ENCODE measurements at places on chromosomes 1 and 21.

- DNase-seq, result no peak
Measured at GRCh38 chr1:30200161-30200560, 523.2 kb downstream of the MATN1 start.

DNA sequence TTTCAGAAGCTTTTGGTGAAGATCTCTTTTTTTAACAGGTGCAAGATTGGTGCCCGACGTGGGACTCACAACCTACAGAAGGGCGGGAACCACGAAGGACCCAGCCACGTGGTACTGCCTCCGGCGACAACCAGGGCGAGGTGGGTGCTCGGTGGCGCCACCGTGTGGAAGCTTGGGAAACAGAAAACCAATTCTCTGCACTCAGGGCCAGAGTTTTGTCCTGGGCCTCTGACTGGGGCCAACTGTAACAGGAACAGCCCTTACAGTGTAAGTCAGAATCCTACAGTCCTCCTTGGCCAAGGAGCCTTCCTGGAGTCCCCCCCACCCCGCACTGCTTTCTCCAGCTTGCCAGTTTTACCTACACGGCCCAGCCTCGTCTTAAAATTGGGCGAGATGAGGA is 11.6 kb upstream of the S100A7A start:
- no peak for DNase-seq

DNA sequence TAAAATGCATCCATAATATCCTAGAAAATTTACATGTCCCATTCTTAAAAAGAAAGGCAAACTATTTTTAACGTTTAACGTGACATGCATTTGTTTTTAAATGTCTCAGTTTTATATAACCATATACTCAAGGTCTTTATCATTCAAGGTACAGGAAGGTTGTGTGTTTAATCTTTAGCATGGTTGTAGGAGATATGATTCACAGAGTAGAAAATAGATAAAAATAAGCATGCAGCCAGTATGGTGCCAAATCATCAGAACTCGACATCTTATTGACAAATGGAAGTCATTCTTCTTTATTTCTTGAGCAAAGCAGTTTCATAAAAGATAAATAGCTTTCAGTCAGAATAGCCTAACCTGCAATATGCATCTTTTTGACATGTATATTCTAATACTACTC is 51.0 kb downstream of the SAMSN1 start:
- DNase-seq, result no peak

- no peak for DNase-seq
Measured at GRCh38 chr1:186483561-186483960, 22.6 kb upstream of the PDC start.

DNA sequence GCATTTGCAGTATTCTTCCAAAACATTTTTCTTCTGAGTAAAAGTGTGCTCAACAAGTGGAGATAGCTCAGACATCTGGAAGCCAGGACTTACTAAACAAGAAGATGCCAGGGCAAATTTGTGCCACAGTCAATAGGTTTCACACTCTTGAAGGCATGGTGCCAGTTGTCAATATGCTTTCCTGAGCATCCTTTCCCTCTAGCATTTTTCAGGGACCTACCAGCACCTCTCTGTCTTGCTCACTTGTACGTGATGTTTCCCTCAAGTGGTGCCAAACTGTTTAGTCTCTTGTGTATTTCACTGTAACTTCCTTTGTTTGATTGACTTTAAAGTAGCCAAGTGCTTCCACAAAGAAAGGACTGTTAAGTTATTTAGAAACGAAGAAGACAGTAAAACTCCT is 194.0 kb upstream of the SGIP1 start:
- no peak for DNase-seq

DNA sequence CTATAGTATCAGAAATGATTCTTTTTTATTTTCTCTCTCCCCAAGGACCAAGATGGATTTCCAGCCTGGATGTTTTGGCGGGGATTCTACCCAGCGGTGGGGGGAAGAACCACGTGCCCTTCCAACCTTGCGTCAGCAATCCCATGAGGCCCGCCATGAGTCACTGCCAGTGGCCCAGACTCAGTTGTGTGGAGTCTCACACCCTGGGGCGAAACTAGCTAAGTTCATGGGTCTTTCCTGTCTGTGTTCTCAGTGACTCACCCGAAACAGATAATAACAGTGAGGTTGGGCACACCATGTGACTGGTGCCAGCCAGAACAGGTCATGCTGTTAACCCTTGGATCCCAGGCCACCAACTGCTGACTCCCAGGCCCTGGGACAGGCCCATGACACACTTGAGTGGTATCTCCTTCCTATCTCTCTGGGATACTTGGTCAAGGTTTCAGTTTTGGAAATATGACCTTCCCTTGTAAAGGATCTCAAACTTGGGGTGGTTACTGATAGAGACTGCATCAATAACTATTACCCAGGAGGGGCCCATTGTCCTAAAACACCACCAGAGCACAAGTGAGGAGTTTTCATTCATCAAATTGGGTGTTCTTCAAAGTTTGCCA is 98.0 kb upstream of the DUSP10 start:
- no peak for DNase-seq

DNA sequence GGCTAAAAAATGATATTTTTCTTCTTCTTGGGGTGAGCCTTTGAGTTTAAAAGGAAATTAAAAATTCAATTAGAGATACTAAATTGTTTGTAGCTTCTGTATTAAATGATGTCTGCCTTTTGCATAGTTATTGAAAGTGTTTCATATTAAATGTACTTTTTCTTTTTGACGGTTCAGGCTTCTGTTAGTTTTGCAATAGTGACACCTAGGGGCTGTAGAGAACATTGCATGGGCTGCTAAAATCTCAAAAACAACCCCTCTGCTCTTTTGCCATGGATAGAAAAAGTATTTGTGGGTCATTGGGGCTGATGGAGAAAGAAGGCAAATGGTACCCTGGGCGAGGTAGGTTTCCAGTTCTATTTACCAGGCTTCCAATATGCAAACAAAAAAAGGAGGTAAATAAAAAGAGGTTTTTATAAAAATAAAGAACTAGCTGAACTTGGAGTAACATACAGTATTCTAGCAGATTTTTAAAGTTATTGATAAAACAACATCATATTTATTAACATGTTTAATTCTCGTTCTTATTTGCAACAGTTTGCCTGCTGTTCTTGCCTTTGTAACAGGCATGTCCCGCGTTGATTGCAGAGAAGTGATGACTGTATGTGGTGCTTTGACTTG is 115.4 kb upstream of the HOOK1 start:
- peak; percentile 11 for DNase-seq

DNA sequence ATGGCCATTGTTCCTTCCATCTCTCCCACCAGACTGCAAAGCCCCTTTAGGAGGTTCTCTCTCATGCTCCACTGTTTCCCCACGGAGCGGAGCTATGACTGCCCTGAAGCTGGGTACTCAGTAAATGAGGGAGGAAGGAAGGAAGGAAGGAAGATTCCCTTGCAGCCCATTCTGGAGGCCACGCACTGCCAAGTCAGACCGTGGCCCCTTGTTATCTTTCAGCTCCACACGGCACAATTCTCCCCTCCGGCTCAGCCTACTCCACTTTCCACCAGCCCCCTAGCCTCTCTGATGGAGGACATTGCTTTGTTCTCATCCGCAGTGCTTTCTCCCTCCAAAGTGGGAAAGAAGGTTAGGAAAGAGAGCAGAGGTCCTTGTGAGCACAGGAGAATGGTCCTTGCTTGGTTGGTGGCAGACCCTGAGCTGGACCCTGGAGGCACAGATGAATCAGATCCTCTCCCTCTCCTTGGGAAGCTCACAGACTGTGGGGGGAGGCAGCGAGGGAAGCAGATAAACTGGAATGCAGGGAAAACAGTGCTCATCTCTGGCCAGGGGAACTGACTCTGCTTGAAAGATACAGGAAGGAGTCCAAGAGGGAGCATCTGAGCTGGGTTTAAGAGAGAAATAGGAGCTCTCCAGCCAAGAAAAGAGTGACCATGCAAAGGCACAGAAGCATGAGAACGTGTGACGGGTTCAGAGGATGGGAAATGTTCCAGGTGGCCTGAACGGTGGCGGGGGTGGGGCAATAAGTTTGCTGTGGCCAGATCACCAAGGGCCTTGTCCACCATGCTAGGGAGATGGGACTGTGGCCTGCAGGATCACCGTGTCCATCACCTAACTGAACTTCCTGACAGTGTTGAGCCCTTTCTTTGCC is 52.6 kb downstream of the GLIS1 start:
- no peak for DNase-seq

GRCh38 chr1:93446837-93447451 is 974 bp upstream of the FNBP1L start:
- peak; percentile 41 for DNase-seq

DNA sequence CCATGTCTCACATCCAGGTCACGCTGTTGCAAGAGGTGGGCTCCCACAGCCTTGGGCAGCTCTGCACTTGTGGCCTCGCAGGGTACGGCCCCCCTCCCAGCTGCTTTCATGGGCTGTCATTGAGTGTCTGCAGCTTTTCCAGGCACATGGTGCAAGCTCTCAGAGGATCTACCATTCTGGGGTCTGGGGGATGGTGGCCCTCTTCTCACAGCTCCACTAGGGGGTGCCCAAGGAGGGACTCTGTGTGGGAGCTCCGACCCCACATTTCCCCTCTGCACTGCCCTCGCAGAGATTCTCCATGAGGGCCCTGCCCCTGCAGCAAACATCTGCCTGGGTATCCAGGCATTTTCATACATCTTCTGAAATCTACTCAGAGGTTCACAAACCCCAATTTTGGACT is 219.4 kb downstream of the LRRC7 start:
- DNase-seq, result no peak

- no peak for DNase-seq
Measured at GRCh38 chr1:214523124-214523824, 28.1 kb downstream of the PTPN14 start.

- DNase-seq, result no peak
Measured at GRCh38 chr1:117146575-117147340, 25.2 kb upstream of the TRIM45 start.

DNA sequence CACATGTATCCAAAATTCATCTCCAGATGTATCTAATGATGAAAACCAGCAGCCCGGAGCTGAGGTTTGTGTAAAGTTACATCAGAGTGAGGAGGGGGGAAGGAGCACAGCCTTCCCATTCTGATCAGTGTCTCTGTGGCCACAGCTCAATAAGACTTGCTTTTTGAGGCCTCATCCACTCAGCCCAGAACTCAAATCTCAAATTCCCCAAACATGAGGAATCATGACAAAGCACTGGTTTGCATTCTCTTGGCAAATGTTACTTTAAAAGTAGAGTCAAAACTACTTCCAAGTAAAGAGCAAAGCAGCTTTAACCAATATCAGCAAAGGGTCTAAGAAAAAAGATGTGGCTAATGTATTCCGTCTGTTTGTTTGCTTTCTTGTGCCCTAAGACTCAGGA is 30.9 kb downstream of the CCN1 start:
- DNase-seq, result no peak

DNA sequence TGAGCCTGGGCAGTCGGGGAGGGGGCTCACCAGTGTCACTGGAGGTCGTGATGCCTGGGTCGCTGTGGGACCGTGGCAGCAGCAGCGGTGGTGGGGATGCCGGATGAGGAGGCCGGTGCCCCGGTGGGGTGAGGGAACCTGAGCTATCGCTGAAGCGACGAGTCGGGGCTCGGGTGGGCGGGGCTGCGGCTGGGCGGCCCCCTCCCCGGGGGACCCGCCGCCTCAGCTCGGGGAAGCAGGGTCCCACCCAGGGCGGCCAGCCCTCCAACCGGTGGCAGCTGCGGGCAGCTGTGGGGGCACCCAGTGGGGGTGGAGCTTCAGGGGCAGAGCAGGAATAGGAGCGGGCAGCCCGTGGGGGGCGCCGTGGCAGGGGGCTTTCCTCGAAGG is 5.0 kb downstream of the ENTREP3 start:
- DNase-seq, result no peak

DNA sequence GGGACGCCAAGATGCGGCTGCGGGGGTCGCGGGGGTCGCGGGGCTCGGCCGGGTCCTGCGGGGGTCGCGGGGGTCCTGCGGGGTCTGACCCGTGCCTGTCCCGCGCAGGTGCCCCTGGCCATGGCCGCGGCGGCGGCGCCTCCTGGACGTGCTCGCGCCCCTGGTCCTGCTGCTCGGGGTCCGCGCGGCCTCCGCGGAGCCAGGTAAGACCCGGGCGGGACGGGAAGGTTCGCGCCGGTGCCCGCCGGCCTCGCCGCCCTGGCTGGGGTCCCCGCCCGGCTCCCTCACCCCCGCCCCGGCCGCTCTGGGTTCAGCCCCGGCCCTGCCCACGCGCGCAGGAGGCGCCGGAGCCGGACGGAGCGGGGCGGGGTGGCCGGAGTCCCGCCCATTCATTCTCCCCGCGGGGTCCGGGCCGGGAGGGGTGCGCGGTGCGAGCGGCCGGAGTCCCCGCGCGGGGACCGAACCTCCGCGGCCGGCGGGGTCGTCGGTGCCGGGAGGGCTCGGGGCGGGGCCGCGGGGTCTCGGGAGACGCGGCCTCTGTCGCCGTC is 380 bp downstream of the COL18A1 start:
- no peak for DNase-seq

- DNase-seq, result no peak
Measured at GRCh38 chr1:31980835-31981455, 32.7 kb upstream of the KHDRBS1 start.

GRCh38 chr1:39727221-39727931 is 11.3 kb upstream of the PPIE start:
- no peak for DNase-seq

DNA sequence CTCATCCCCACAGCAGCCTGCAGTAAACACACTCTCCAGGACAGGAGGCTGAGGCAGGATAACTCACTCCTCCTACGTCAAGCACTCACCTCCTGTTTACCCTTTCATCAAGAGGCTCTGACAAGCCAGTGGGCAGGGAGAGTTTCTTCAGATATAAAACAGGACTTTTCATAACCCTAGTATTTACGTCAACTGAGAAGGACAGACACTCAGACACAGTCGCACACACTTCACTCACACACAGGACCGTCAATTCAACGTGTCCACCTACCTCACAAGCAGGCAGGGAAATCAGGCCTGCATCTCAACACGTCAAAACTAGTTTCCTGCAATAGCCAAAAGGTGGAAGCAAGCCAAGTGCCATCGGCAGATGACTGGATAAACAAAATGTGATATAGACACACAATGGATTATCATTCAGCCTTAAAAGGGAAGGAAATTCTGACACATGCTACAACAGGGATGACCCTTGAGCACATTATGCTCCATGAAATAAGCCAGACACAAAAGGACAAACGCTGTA is 48.6 kb downstream of the ITPKB start:
- no peak for DNase-seq

GRCh38 chr1:923991-924655 is 400 bp downstream of the SAMD11 start:
- DNase-seq, result no peak

GRCh38 chr1:1259951-1260600 is 13.6 kb upstream of the C1QTNF12 start:
- DNase-seq, result no peak

DNA sequence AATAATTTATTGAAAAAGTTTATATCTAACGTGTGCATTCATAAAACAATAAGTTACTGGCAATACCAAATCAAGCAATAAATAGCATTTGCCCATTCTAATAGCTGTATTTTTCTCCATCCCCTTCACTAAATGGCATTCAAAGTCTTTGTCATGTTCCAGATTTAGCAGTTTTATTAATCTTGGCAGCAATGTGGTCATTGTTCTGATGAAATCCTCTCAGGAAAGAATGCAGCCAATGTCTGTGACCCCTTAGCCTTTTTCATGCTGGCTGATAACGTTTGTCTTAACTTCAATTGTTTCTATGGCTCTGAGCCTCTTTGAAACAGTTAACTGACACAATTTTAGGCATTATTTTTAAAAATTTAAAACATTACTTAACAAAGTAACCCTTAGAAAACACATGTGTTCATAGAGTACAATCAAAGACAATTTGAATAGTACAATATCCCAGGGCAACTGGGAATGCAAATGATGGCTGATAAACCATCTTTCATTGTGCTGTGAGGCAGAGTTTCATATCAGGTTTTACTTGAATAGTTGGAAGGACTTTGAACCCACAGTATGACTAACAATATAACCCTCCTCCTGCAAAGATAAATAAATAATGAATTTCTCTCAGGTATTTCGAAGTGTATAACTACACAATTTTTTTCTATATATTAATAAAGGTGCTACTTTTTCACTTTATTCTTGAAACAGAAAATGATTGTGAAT is 217.5 kb downstream of the LRRIQ3 start:
- DNase-seq, result no peak

Data from NCI-H1092 (cell line).